Hepatocyte (in vitro differentiated cells): ENCODE measurements at places on chromosomes 2 and 18. TPM values are rescaled to one million over a fixed set of nuclear protein-coding genes. Genes with fewer than 3 reads are reported as not detected.

The ICOS gene
- not detected in 2 replicates for polyA plus RNA-seq

The ALPI gene
- polyA plus RNA-seq = 2.7 and 3.5 TPM in 2 replicates

The ARHGEF4 gene
- polyA plus RNA-seq = 11.2 and 17.3 TPM in 2 replicates

The SPATS2L gene
- 202 and 239 TPM in 2 replicates for polyA plus RNA-seq

The DSG2 gene
- 67.7 and 68.1 TPM in 2 replicates for polyA plus RNA-seq

The AMER3 gene
- polyA plus RNA-seq = 0.05 and 0.50 TPM in 2 replicates

The SCTR gene
- polyA plus RNA-seq = 4.3 and 4.9 TPM in 2 replicates

The SIX3 gene
- not detected in 2 replicates for polyA plus RNA-seq

The NAPG gene
- polyA plus RNA-seq = 29.0 TPM in 2 replicates

The POTEI gene
- 1.2 TPM in 2 replicates for polyA plus RNA-seq
